Stimulated activated CD4-positive, alpha-beta T cell treated with anti-CD3 and anti-CD28 coated beads, Interleukin-12 subunit alpha, Interleukin-12 subunit beta, amount 100 ng/mL, for 24 hours (primary cell): ENCODE measurements at places on chromosomes 16 and 17.

DNA sequence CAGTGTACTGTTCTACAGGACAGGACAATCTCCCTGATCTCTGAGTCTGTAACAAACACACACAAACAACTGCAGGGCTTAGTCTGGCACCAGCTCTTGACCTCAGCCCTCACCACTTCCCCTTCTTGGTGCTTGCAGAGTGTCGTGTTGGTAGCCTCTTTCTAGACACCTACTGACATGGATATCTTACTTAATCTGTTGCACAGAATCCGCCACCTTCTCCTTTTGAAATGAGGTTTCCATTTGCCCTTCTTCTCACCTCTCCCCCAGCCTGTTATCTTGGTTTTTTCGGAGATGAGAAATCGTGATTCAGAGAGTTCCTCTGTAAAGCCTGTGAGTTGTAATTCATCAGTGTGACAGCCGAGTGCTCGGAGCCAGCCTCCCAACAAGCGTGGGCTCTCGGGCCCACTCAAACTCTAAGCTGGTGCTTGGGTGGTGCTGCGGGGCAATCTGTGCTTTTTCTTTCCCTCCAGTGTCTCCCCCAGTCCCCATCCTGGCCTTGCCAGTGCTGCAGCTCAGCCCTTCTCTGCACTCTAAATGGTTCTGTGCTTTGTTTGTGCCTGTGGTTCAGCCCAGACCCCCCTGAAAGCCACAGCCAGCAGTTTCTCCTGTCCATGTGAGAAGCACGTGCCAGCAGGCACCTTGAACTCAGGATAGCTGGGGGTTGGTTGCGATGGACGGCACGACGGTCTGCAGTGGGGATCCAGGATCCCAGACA lies 28.1 kb downstream of the KIAA0513 start:
- peak; percentile 45 for DNase-seq

GRCh38 chr17:17540278-17540906 lies 44.2 kb upstream of the RASD1 start:
- DNase-seq = no peak

DNA sequence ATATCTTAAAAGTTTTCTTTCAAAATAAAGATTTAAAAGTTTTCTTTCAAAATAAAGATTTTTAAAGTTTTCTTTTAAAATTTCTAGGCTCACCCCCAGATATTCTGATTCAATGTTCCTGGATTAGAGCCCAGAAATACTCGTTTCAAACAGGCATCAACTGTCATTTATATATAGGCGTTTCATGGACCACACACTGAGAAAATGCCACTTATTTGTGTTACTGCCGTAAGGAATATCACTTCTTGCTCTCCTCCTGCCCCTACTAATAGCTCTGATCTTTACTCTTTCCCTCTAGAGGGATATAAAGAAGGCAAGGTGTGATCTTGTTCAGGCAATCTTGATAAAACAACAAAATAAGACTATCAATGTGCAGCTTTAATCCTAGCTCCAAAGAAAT lies 1324.1 kb downstream of the CDH8 start:
- DNase-seq = no peak

DNA sequence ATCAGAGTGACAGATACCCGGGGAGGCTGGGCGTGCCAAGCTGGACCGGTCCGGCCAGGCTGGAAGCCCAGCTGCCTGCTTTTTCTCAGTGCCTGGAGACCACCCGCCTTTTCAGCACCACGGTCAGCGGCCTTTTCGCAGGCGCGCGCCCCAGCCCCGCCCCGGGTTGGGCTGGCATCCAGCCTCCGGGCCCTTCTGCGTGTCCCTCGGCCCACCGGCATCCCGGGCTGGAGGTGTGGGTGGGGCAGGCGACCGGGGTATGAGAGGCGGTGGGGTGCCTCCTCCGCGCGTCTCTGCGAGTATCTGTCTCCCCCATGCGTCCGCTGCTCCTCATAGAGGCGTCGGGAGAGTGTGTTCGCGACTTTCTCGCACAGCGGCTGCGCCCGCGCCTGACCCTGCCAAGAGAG lies 102.5 kb downstream of the MRM1 start:
- DNase-seq = no peak

DNA sequence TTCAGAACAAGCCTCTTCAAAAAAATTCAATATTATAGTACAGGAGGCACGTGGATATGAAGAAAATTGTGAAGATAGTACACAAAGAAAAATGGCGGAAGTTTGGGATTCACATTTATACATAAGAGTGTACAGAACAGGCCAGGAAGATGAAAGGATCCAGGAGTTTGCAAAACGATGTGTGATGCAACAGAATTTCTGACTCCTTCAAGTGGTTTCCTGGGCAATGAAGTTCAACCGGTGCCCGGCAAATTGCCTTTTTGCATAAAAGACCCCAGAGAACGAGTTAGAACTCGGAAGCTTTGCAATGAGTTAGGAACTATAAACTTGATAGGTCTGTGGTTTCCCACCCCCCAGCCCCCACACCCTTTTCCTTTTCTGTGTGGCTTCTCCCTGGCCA lies 189.1 kb downstream of the SALL1 start:
- DNase-seq = no peak

GRCh38 chr17:81599719-81600486 lies 37.0 kb downstream of the NPLOC4 start:
- no peak for DNase-seq

DNA sequence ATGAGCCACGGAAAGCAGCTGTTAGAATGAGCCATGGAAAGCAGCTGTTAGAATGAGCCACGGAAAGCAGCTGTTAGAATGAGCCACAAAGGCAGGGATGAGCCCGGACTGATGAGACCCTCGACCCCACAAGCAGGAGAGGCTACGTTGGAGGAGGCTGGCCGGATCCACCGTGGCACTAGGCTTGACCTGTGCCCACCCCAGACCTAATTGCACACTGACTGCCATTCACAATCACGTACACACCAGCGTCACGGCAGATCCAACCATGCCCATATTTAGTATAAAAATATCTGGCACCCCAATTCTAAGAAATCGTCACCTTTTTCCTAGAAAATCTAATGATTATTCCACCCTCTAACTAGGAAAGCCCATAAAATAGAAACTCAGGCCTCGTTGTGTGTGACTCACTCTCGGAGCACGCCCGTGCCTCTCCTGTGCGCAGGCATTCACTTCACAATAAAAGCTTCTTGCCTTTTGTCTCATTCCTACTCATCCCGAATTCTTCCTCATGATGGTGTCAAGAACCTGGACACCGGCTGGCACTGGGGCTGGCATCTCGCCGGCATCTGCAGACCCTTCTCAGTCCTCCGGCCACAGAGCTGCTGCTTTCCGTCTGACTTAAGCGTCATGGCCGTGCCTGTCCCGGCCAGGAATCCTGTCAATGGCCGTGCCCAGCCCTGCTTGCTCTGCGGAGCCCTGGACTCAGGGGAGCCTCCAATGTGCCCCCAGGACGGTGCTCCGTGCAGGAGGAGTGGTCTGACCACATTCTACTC lies 5.5 kb upstream of the SECTM1 start:
- no peak for DNase-seq

DNA sequence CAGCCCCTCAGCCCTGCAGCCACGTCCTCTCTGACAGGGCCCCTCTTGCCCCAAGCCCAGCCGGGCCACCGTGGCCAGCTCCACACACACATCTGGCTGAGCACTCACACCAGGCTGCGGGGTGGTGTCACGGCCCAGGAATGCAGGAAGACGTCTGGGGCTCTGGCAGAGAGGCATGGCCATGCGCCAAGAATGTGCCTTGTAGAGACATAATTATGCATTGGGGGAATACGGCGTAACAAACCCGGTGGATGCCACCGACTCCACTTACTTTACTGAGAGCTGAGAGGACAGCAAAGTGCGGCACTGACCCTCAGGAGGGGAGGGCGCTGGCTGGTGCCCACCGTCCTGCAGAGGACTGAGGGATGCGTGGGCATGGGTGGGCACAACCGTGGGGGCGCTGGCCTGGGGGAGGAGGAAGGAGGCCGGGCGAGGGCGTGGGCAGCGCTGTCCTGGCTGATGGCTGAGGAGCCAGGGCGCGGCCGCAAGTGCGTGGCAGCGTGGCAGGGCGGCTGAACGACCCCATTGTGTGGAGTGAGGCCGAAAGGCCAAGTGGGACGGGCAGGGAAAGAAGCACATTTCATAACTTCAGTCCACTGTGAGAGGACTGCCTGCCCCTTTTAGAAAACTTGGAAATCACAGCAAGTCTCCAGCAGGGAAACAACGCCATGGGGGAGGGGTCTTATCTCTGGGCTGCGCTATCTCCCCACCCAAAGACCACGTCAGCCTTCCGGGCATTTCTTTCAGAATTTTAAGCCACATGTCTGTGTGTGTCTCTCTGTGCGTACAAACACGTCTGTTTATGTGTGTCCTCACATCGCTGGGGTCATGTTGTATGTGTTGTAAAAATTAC lies 30.6 kb downstream of the METRNL start:
- no peak for DNase-seq

GRCh38 chr16:55508271-55508921 lies 476 bp upstream of the LPCAT2 start:
- no peak for DNase-seq

DNA sequence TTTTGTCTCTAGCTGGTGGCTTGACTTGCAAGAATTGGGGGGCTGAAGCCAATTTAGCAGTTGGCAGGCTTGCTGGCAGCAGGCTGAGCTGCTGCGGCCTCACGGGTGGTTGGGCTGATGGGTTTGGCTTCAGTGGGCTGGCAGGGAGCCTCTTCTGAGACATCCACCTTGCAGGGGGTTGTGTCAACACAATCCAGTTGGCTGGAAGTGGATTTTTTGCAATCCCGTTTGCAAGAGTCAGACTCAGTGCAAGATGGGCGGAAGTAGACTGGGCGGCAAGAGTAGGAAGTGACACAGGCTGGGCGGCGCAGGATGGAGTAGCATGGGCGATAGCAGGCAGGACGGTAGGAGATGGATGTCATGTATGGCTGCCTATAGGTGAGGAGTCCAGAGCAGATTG lies 1.5 kb downstream of the KRTAP16-1 start:
- no peak for DNase-seq

DNA sequence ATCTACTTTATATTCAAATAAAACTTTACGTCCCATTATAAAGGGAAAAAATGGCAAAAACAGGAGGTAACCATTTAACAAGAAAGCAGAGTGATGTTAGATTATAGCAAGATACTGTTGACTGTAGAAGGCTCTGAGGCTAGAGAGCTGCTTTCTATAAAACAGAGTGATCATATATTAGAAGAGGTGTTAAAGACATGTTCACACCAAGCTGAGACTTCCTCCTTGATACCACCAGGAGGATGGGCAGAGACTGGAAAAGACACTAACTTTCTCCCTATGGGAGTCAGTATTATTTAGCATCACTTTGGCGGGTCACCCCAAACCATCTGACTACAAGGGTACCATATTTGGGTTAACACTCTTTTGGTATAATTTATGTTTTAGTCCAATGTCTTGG lies 687 bp upstream of the CIITA start:
- DNase-seq = no peak

DNA sequence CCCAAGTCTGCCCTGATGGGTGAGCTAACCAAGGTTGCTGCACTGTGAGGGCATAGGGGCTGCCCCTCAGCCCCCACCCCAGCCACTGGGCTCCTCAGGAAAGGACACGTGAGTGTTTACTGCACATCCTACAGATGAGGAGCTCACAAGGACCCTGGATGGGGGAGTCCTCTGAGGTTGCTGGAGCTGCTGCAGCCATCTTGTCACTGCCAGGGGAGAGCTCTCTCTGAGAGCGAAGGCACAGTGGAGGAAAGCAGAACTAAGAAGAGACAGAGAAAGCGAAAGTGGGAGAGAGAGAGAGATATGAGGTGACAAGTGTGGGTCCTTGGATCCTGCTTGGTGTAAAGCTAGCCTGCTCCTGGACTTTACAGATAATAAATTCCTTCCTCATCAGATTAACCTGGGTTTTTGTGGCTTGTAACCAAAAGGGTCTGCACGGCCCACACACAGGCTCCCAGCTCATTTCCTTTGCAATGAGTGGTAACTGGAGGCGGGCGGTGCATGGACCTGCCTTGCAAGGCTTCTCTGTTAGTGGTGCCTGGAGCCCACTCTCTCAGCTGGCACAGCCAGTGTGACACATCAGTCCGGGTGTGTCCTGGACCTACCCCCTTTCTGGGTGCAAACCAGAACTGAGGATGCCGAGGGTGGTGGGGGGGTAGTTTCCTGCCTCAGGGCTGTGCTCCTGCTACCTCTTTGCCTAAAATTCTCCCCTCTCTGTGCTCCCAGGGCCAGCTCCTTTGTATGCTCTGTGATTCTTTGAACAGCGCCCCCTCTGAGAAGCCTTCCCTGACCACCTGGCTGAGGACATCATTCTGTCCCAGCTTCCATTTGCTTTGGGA lies 14.2 kb downstream of the SNX20 start:
- DNase-seq = no peak

DNA sequence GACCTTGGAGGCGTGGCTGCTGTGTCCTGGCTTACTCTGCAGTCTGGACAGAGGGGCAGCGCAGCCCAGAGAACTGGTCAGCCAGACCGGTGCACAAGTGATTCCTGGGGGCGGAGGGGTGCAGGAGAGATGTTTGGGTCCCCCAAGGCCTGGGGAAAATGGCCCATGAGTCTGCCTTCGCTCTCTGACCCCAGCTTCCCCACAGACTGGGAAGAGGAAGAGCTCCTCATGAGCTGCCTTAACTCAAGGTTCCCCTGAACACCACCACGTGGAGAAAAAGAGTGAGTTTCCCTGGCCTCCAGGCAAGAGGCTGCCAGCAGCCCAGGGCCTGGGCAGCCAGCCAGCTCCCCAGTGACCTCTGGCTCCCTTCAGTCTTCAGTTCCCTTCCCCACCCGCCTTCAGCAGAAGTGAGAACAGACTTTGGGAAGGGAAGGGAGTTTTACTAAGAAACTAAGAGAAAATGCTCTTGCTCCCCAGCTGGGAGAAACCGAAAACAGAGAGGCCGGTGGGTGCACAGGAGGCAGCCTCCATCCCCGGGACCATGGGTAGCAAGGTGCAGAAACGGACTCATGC lies 2.0 kb upstream of the C17orf99 start:
- no peak for DNase-seq

DNA sequence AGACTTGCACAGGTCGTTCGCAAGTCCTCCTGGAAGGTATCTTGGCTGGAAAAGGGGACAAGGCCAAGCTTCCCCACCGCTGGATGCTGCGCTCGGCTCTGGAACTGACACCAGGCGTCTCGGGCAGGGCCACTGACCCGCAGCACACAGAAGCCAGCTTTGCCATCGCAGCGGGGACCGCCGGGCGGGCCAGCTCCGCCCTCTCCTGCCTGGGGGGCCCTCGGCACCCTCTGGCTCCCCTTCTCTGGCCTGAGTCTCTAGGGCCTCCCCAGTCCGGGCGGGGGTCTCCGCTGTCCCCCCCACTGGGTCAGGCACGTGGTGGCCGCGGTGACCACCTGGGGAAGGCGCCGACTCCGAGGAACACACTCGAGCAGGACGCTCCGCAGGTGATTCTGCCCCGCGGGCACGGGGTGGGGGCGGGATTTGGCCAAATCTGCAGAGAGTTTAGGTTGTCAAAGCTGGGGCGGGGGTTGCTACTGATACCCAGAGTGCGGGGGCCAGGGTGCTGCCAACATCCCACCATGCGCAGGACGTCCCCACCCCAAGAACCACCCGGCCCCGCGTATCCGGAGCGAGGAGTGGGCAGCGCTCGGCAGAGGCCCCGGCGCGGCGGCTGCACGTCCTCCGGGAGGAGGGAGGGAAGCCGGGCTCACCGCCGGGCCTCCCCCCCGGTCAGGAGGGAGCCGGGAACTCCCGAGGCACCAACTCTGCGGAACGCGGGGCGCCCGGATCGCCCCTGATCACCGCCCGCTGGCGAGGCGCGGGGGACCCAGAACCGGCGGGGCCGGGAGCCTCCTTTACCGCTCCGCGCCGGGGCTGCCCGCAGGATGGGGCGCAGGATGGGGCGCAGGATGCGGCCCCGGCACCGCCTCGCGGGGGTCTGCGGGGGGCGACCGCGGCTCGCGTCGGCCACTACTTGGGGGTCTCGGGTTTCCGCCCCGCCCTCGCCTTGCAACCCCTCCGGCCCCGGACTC lies 744 bp upstream of the METRNL start:
- no peak for DNase-seq
